ENCODE measurements at places on chromosomes 11 and 22.
A peak's percentile ranks its signal among the peaks of the same experiment; 100 is the strongest.

DNA sequence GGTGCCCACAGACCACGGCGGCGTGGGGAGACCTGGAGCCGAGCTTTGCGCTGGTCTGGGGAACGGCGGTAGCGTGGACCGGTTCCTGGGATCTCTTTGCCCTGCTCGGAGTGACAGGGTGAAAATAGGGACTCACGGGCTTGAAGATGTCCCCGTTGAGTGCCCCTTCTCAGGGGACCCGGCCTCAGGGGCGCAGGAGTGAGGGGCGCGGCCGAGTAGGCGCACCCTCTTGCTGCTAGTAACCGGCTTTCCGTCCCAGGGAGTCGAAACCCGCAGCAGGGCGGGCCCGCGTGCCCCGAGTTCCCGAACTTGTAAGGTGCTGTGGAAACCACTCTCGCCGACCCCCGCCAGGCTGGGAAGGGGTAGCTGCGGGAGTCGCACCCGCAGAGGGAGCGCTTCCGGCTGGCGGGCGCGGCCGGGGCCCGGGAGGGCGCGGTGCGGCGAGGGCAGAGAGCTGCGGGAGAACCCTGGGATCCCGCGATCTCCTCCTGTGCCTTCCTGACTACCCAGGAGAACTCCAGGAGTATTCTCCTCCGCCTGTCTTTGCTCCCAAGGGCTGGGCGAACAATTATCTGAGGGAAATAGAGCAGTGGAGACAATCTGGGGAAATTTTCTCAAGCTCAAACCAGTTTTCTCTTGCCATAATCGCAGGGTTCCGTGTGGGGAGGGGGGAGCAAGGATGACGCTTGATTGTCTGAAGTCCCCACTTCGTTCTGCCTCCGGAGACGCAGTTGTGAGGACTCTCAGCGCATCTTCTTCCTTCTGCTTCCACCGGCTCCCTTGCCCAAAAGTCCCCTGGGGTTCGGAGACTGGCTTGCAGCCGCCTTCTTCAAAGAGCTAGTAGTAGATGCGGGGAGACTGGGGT, 666 bp downstream of the NELL1 start:
- no peak for DNase-seq

DNA sequence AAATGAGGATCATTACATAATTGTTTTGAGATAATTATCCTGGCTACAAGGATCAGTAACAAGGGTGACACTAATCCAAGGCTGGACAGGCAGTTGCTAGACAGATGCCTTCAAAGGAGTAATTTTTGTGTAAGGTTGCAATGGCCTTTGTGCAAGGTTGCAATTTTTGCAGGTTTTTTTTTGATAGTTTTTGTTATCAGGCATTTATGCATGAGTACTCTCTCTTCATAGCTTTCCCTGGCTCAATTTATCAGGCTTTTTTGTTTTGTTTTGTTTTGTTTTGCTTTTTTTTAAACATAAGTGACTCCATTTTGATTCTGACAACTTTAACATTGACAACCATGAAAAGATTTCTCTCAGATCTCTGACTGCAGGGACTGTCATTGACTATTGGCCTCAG, 110.2 kb downstream of the SWAP70 start:
- no peak for DNase-seq

DNA sequence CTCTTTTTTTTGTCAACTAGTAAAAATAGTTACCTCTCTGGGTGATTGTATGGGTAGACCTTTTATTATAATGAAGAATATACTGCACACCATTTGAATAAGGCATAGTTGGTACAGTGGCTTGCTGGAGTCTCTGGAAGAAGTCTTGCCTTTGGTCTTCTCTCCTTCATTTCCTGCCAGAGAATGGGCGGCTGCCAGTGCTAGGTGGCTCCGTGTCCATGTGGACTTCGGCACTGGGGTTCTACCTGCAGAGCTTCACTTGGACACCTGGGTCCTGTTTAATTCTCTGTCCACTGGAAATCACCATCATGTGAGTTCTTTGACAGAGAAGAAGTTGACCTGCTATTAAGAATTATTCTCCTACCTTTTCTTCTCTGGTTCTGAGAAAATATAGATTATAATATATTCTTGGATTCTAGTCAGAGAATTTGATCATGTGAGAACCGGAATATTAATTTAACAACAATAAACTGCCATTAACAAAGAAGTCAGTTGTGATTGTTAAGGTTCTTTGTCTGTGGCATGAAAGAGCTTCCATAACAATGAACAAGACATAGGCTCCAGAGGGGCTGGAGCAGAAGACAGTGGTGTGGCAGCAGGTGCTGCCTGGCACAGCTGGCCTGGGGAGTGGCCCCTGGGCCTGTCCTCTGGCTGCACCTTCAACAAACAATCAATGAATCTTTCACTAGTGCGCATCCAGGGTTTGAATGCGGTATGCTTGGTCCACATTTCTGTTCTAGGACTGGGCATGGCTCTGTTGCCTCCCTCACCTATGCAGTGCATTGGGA, 77.5 kb downstream of the PPFIBP2 start:
- DNase-seq = no peak

DNA sequence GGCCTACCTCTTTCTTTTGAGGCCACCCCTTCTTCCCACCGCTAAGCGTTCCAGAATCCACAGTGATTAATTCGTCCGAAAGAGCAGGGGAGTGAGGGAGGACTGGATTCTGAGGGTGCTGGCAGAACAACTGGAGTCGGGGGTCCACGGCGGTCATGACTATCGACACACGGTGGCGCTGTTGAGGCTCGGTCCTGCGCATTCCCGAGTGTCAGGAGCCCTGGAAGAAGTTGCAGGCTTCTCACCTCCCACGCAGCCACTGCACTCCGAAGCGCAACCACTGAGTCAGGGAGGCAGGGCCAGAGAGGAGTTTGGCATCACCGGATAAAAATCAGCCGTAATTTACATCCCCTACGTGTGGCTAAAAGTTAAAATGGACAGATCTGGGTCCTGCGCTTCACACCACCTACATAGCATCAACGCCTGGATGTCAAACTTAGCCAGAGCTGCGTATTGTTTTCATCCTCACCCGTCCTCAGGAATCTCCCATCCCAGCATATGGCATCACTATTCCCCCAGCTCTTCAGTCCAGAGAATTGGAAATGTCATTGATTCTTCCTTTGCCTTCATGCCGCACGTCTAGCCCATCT, 10.7 kb upstream of the CTSF start:
- peak; percentile 79 for DNase-seq

- no peak for DNase-seq
These were observed 33.1 kb upstream of the CBX7 start for GRCh38 chr22:39185601-39186012.

DNA sequence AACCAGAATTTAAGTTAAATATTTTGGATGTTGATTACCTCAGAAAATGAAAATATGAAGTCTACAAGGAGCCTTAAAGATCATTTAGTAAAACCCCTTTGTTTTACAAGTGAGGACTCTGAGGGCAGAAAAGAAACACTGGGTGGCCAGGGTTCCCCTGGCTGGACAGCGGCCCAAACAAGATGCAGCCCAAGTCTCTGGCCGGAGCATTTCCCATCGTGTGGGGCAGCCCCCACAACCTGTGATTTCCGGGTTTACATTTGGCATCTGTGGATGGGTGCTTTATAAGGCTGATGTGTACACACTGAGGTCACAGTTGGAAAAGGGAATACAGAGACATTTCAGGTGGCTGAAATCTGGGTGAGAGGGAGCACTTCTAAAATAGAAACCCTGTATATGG, 28.8 kb upstream of the B3GAT1 start:
- no peak for DNase-seq

DNA sequence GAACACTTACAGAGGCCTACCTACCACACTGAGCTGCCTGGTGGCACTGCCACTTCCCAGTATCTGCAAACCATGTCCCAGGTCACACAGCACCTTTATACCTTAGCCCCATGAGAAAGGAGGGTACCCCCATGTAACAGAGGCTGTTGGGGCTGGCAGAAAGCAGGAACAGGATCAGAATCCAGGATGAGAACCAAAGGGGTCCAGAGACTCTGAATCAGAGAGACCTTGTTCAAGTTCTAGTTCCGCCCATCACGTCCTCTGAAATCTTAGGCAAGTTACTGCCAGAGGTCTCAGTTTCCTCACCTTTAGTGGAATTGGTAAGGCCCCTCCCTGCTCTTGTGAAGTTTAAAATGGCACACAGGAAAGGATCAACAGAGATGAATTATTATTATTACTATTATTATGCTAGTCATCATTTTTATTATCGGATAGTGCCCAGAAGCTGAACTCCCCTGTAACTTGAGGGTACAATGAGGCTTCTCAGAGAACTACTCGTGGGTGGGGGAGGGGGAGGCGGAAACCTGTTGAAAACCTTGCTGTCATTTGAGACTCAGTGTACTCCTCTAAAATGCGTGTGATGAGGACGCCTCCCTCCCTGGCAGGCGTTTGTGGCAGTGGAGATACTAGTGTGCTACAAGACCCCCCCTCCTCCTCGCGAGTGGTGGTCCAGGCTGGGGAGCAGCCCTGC, 9.3 kb downstream of the SELENOM start:
- DNase-seq = no peak
